ENCODE measurements at places on chromosomes 12 and 14.

DNA sequence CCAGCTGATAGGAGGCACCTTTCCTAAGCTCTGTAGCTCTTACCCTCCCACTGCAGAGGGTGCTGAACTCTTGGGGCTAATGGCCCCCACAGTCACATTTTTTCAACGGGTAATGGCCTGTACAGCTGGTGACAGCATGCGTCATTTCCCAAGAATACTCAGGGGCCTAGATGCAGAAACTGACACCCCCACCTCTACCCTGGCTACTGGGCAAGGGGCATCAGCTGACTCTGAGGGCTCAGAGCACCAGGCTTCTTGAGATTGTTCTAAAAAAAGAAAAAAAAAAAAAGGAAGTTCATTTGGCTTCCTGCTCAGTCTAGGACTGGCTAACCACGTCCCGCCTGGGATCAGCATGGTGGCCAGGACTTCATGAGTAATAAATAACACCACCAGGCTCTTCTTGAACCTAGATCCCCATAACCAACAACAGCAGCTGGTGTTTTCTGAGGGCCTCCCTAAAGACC, 35.2 kb downstream of the ZFP36L1 start:
- peaks cover 17% of the 10 kb centered on the region for H3K4me1 ChIP-seq
- DNase-seq = no peak
- no peak overlapping the region for H3K4me3 ChIP-seq
- no peaks in the 10 kb centered on the region for H3K27me3 ChIP-seq
- H3K36me3 ChIP-seq = no peaks in the 10 kb centered on the region

- no peak overlapping the region for H3K27ac ChIP-seq
- H3K4me3 ChIP-seq = no peak overlapping the region
- H3K27me3 ChIP-seq = peaks cover 5% of the 10 kb centered on the region
- no peaks in the 10 kb centered on the region for H3K4me1 ChIP-seq
- no peaks in the 10 kb centered on the region for H3K36me3 ChIP-seq
- DNase-seq = no peak
Observed at GRCh38 chr12:12157424-12157823, 86.7 kb downstream of the BCL2L14 start.

DNA sequence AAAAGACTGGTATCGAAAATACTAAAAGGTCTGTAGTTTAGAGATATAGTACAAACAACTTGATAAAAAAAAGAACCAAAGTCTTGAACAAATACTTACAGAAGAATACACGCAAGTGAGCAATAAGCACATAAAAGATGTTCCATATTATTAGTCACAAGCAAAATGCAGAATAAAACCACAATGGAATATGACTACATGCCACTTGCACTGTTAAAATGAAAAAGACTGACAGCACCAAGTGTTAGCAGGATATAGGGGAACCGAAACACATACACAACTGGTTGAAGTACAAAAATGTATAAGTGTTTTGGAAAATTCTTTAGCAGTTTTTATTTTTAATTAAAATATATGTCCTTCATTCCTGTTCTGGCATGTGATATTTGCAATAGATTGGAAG, 3.6 kb downstream of the CLEC2A start:
- no peak overlapping the region for H3K27ac ChIP-seq
- no peak overlapping the region for H3K4me3 ChIP-seq
- peaks cover 7% of the 10 kb centered on the region for H3K4me1 ChIP-seq
- H3K36me3 ChIP-seq = no peaks in the 10 kb centered on the region

DNA sequence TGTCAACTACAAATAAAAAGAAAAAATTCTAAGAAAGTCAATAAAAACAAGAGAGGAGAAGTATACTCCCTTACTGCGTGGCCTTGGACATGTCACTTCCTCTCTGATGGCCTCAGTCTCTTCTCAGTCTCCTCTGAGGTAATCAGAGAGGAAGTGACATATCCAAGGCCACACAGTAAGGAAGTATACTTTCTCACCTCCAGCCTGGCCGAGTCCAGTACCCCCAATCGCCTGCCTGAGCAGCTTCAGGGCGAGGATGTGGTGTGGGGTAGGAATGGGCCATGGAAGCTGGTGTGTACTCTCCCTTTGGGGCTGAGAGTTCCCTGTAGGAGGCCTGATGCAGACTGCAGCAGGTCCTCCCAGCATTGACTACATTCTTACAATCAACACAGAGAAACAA, 15.8 kb downstream of the VDR start:
- peaks cover 60% of the 10 kb centered on the region for H3K36me3 ChIP-seq
- H3K4me1 ChIP-seq = peaks cover 89% of the 10 kb centered on the region
- H3K27ac ChIP-seq = peak overlapping the region; percentile 57
- no peak overlapping the region for H3K4me3 ChIP-seq

DNA sequence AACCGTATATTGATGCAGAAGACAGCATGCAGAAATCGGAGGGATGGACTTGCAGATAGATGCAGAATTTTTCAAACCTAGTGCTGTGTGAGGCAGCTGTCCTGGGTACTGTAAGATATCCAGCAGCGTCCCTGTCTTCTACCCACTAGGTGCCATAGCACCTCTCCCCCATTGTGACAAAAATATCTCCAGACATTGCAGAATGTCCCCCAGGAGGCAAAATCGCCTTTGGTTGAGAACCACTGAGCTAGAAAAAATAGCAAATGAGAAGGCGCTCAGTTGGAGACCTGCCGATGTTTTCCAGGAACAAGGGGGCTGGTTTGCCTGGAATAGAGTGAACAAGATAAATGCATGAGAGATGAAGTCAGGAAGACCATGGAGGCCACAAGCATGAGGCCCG, 67.9 kb upstream of the TMEM132D start:
- H3K27ac ChIP-seq = no peak overlapping the region
- no peaks in the 10 kb centered on the region for H3K4me1 ChIP-seq
- no peak overlapping the region for H3K4me3 ChIP-seq
- no peaks in the 10 kb centered on the region for H3K36me3 ChIP-seq
- no peak for DNase-seq

- H3K36me3 ChIP-seq = no peaks in the 10 kb centered on the region
- H3K27ac ChIP-seq = peak overlapping the region; percentile 83
- no peaks in the 10 kb centered on the region for H3K27me3 ChIP-seq
- peaks cover 95% of the 10 kb centered on the region for H3K4me1 ChIP-seq
- H3K4me3 ChIP-seq = peak overlapping the region; percentile 71
Observed at GRCh38 chr14:91366749-91367148, 50.9 kb downstream of the CCDC88C start.

DNA sequence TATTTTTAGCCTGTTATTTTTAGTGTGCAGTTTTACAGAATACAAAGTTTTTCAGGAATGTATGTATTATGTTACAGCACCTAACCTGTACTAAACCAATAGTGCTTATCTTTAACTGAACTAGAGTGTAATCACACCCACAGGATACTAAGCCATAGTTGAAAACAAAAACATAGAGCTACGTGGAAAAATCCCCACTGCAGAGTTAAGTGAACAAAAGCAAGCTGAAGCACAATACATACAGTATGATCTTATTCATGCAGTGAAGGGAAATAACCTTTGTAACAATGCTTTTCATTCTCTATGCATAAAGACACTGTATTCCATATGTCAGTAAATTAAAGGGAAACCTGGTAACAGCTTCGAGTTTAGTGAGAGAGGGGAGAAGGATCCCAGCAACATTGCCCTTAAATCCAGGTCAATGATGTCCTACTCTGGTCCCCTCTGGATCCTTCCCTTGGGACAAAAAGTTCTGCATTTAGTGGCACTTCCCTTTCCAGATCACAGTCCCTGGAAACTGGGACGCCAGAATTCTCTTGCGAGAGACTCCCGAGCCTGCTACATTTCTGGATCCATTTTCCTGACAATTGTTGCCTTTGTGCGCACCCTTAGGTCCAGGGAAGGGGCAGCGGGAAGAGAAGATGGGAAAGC, 121.3 kb upstream of the CCND2 start:
- H3K27ac ChIP-seq = peak overlapping the region; percentile 93
- no peaks in the 10 kb centered on the region for H3K27me3 ChIP-seq
- no peak for DNase-seq
- H3K4me3 ChIP-seq = no peak overlapping the region
- H3K4me1 ChIP-seq = peaks cover 90% of the 10 kb centered on the region

DNA sequence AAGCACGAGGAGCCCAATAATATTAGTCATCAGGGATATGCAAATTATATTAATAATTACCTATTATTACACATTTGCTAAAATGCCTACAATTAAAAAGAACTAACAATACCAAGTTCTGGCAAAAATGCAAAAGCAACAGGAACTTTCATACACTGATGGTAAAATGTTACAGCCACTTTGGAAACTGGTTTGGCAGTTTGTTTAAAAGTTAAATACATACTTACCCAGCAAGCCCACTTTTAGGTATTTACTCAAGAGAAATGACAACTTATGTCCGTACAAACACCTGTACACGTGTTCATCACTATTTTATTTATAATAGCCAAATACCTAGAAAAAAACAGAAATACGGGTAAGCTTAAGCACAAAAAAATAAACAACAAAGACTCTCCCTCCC, 17.0 kb downstream of the WDR89 start:
- DNase-seq = no peak
- H3K4me3 ChIP-seq = no peak overlapping the region
- H3K27me3 ChIP-seq = no peaks in the 10 kb centered on the region
- peaks cover 22% of the 10 kb centered on the region for H3K36me3 ChIP-seq

Data from activated naive CD8-positive, alpha-beta T cell treated with anti-CD3 and anti-CD28 coated beads, Interleukin-2, amount 50 U/mL, for 24 hours (primary cell).